ENCODE measurements at places on chromosomes 3 and 15. TPM values are rescaled to one million over a fixed set of nuclear protein-coding genes. Genes with fewer than 3 reads are reported as not detected.

GRCh38 chr15:41836073-41836472, 2.6 kb upstream of the PLA2G4B start:
- H3K4me3 ChIP-seq: no peak overlapping the region
- DNase-seq: no peak
- H3K36me3 ChIP-seq: no peaks in the 10 kb centered on the region
- H3K27ac ChIP-seq: no peak overlapping the region

- no peak overlapping the region for H3K27ac ChIP-seq
- H3K27me3 ChIP-seq: no peaks in the 10 kb centered on the region
- no peak overlapping the region for H3K4me3 ChIP-seq
- H3K36me3 ChIP-seq: no peaks in the 10 kb centered on the region
- no peaks in the 10 kb centered on the region for H3K4me1 ChIP-seq
Measured at GRCh38 chr15:74815121-74815934, 2.7 kb downstream of the LMAN1L start.

Gene WDR72
- 23.7 TPM for total RNA-seq

DNA sequence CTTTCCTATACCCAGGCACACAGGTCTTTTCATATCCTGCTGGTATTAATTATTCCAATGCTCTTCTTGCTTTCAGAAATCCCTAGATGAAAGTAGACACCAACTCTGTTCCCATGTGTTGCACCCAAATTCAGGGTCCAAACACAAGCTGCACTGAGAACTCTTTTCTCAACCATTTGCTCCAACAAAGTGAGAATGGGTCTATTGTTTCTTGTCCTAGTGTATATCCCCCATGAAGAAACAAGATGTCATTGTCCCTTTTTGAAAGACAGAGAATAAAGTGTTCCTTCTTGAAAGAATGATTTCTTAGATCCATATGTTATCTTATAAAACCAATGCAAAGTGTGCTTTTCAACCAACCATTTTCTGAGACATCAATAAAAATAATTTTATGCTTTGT, 353.7 kb downstream of the CNTN6 start:
- H3K27ac ChIP-seq: no peak overlapping the region
- no peak for DNase-seq
- no peaks in the 10 kb centered on the region for H3K4me1 ChIP-seq
- no peaks in the 10 kb centered on the region for H3K27me3 ChIP-seq
